Prostate gland (tissue), 2 donors: ENCODE measurements at places on chromosomes 2 and 18. TPM values are rescaled to one million over a fixed set of nuclear protein-coding genes. Genes with fewer than 3 reads are reported as not detected.

PID1 gene
- total RNA-seq: 21.0 TPM

FAM237A gene
- total RNA-seq: not detected

NOSTRIN gene
- total RNA-seq: 56.1 TPM

DNA sequence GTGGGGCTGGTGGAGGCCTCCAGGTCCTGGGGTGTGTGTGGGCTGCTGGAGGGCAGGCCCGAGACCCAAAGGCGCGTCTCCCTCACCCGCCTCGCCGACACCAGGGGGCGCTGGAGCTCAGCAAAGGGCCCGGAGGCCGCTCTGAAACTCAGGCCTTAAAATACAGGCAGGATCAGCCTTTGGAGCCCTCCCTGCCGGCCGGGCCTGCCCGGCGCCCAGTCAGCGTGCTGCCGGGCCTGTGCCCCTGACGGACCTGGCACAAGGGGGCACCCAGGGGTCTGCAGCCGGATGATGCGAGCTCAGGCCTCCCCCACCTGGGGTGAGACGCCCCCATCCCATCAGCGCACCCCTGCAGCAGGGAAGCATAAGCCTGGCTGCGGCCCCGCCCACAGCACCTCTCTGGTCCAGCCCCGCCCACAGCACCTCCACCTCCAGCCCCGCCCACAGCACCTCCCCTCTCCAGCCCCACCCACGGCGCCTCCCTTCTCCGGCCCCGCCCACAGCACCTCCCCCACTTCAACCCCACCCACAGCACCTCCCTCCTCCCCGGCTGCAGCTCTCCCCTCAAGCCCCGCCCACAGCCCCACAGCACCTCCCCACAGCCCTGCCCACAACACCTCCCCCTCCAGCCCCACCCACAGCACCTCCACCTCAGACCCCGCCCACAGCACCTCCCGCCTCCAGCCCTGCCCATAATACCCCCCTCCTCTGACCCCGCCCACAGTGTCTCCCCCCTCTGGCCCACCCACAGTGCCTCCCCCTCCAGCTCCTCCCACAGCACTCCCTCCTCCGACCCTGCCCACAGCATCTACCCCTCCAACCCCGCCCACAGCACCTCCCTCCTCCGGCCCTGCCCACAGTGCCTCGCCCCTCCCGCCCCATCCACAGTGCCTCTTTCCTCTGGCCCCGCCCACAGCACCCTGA lies 92.8 kb upstream of the OTOS start:
- H3K27ac ChIP-seq: peak overlapping the region; percentile 50
- H3K27me3 ChIP-seq: no peaks in the 10 kb centered on the region
- H3K4me1 ChIP-seq: no peaks in the 10 kb centered on the region
- DNase-seq: peak; percentile 92
- no peak overlapping the region for H3K4me3 ChIP-seq
- H3K36me3 ChIP-seq: no peaks in the 10 kb centered on the region

DNA sequence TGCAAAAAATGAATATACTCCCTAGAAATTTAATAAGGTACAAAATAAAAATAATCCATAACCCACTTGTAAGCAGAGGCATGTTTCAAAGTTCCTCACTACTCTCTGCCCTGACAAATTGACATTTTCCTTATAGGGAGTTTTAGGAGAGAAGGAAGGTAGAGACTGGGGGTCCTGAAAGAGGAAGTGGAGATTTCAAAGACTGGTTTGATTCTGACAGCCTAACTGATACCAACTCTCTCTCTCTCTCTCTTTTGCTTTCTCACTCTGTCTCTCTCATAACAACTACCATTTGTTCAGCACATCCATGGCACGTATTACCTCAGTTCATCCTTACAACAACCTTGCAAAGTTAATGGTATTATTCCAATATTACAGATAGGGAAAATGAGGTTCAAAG lies 18.6 kb downstream of the FZD7 start:
- H3K27me3 ChIP-seq: no peaks in the 10 kb centered on the region
- no peaks in the 10 kb centered on the region for H3K4me1 ChIP-seq
- no peaks in the 10 kb centered on the region for H3K36me3 ChIP-seq
- H3K4me3 ChIP-seq: no peak overlapping the region

DNA sequence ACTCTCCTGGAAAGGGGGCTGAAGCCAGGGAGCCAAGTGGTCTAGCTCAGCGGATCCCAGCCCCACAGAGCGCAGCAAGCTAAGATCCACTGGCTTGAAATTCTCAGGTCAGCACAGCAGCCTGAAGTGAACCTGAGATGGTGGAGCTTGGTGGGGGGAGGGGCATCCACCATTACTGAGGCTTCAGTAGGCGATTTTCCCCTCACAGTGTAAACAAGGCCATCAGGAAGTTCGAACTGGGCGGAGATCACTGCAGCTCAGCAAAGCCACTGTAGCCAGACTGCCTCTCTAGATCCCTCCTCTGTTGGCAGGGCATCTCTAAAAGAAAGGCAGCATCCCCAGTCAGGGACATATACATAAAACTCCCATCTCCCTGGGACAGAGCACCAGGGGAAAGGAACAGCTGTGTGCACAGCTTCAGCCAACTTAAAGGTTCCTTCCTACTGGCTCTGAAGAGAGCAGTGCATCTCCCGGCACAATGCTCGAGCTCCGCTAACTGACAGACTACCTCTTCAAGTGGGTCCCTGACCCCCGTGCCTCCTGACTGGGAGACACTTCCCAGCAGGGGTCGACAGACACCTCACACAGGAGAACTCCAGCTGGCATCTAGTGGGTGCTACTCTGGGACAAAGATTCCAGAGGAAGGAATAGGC lies 282.3 kb upstream of the EPC2 start:
- DNase-seq: no peak
- no peak overlapping the region for H3K27ac ChIP-seq
- no peaks in the 10 kb centered on the region for H3K4me1 ChIP-seq
- no peaks in the 10 kb centered on the region for H3K27me3 ChIP-seq
- no peak overlapping the region for H3K4me3 ChIP-seq

DNA sequence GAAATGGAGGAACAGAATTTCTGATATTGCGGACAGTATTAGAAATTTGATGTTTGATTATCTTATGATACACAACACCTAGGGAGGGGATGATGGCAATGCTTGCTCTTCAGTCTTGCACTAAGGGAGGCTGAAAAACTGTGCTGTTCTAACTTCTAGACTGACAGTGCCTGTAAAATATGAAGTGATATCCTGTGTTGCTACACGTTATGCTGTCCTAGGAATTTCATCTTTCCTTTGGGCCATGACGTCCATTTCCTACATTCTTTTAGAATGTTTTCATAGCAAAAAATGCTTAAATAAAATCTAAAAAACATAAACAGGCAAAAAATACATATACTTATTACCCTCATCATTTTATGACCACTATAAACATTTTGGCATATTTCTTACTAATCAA lies 55.3 kb downstream of the OSBPL1A start:
- H3K27ac ChIP-seq: no peak overlapping the region
- H3K27me3 ChIP-seq: no peaks in the 10 kb centered on the region
- H3K4me1 ChIP-seq: no peaks in the 10 kb centered on the region
- no peak for DNase-seq

DNA sequence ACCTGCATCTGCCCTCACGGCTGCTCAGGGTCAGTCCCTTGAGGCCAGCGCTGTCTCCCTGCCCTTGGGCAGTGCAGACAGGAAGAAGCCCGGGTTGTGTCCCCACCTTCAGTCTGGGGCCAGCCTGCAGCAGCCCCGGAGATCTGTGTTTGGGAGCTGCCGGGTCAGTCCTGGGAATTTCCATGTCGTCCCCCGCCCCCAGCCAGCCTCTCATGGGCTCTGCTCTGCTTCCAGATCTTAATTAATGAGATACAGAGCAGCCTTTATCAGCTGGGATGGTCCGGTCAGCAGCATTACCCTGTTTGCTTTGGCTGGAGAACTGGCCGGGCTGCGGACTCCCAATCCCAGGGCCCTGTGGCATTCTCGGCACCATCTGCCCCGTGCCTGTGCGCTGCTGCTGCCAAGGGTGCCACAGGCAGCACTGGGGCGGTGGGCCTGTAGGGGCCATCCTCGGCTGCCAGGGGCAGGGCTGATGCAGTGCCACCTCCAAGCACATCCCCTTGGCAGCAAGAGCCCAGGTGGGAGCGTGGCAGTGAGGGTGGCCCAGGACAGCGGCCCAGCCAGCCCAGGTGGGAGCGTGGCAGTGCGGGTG lies 2.4 kb downstream of the BOK start:
- DNase-seq: peak; percentile 40
- peak overlapping the region; percentile 74 for H3K4me3 ChIP-seq
- peak overlapping the region; percentile 70 for H3K27ac ChIP-seq
- H3K4me1 ChIP-seq: peaks cover 48% of the 10 kb centered on the region
